ENCODE measurements at places on chromosomes 7 and 10. TPM values are rescaled to one million over a fixed set of nuclear protein-coding genes. Genes with fewer than 3 reads are reported as not detected.

Gene HABP2
- not detected for total RNA-seq

Gene MRLN
- not detected for total RNA-seq

Gene CCDC3
- 0.25 TPM for total RNA-seq

Gene KLF14
- under 0.01 TPM for total RNA-seq

Gene CYP3A4
- total RNA-seq: not detected

Gene SLC26A5
- total RNA-seq: not detected

Gene A1CF
- total RNA-seq: not detected

Gene FKBP6
- under 0.01 TPM for total RNA-seq

Gene TAS2R39
- not detected for total RNA-seq

Gene MKX
- total RNA-seq: 11.6 TPM

Gene RAB18
- total RNA-seq: 55.6 TPM

Gene ERVW-1
- total RNA-seq: not detected

Gene CTAGE4
- total RNA-seq: not detected

Gene CYP26C1
- 0.12 TPM for total RNA-seq

Gene EPDR1
- 12.8 TPM for total RNA-seq

Gene PRKCQ
- total RNA-seq: 0.22 TPM

Gene SPDYE9
- not detected for total RNA-seq

Gene KCND2
- 2.0 TPM for total RNA-seq

Gene AGFG2
- total RNA-seq: 4.4 TPM

Gene OTUD1
- total RNA-seq: 4.6 TPM

Gene POM121L12
- total RNA-seq: not detected

Gene PDE6C
- total RNA-seq: not detected

Gene RBM28
- total RNA-seq: 30.2 TPM

Gene KIAA1217
- 3.4 TPM for total RNA-seq

Gene CALN1
- total RNA-seq: not detected

Gene MYL10
- total RNA-seq: not detected

Gene PON1
- total RNA-seq: not detected

Gene LBX1
- total RNA-seq: not detected

Gene SLC13A1
- total RNA-seq: not detected

Gene DOCK1
- total RNA-seq: 85.2 TPM

Gene TACC2
- total RNA-seq: 3.5 TPM

Gene CREB5
- total RNA-seq: 2.5 TPM

Gene RPEL1
- under 0.01 TPM for total RNA-seq

Gene TET1
- total RNA-seq: 2.0 TPM

Gene CALHM2
- total RNA-seq: 19.7 TPM

Gene HOXA10
- total RNA-seq: 12.6 TPM

Gene PPA1
- 241 TPM for total RNA-seq

Gene IFIT3
- 36.6 TPM for total RNA-seq

Gene ICA1
- total RNA-seq: 1.3 TPM

Gene MYOZ1
- not detected for total RNA-seq

Gene AGBL3
- 1.00 TPM for total RNA-seq

Gene CXCL12
- 16.2 TPM for total RNA-seq

Gene IKZF1
- not detected for total RNA-seq

Gene FLNC
- total RNA-seq: 286 TPM

Gene PGAM2
- 0.33 TPM for total RNA-seq

Gene TNKS2
- 63.2 TPM for total RNA-seq

Gene HOGA1
- 0.50 TPM for total RNA-seq

Gene ADAM12
- 40.8 TPM for total RNA-seq

Gene MCM10
- 5.4 TPM for total RNA-seq

Gene NUDT13
- total RNA-seq: 1.8 TPM

Gene MALRD1
- 0.33 TPM for total RNA-seq

Data from uterine smooth muscle cell (primary cell).